OCI-LY7 (cell line): ENCODE measurements at places on chromosomes 6 and 20. TPM values are rescaled to one million over a fixed set of nuclear protein-coding genes. Genes with fewer than 3 reads are reported as not detected.

GRCh38 chr20:44576297-44576696 is 6.1 kb upstream of the PKIG start:
- peak; percentile 79 for DNase-seq

GRCh38 chr6:52560462-52560861 is 16.4 kb downstream of the TRAM2 start:
- DNase-seq = no peak

DNA sequence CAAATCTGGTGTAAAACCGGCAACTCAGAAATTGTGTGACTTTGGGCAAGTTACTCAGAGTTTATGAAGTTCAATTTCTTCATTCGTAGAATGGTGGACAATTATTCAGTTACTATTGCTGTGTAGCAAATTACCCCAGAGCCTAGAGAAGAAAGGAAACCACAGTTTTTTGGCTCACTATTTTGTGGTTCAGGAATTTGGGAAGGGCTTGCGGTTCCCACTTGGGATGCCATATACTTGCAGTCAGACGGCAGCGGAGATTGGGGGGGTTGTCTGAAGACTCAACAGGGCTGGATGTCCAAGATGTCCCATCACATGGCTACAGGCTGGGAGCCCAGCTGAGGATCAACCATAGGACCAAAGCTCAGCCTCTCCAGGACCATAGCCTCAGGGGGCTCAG is 108.1 kb downstream of the PCSK2 start:
- no peak for DNase-seq

GRCh38 chr6:150894935-150895552 is 29.5 kb downstream of the MTHFD1L start:
- DNase-seq = no peak

GRCh38 chr6:110295451-110296165 is 62.5 kb downstream of the METTL24 start:
- no peak for DNase-seq

DNA sequence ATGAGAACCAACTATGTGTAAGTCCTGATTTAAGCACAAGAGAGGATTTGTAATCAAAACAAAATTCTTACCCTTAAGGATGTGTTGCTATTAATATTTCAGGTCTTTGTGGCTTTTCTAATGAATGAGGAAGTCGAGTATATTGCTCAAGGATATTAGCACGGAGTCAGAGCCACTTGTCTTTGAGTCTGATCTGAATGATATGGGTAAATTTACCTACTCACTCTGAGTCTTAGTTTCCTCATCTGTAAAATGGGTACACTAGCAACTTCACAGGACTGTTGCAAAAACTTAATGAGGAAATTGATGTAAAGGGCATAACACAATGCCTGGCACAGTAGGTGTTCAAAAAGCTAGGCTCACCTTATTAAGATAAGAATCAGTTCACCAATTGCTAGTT is 30.0 kb upstream of the QKI start:
- no peak for DNase-seq

- DNase-seq = peak; percentile 59
Observed at GRCh38 chr20:58389324-58389967, 417 bp downstream of the VAPB start.

- no peak for DNase-seq
Observed at GRCh38 chr6:111804627-111805235, 68.5 kb downstream of the FYN start.

GRCh38 chr6:2687456-2687855 is 63.3 kb downstream of the MYLK4 start:
- DNase-seq = no peak

GRCh38 chr20:3447321-3447720 is 23.5 kb upstream of the ATRN start:
- no peak for DNase-seq

- no peak for DNase-seq
Observed at GRCh38 chr20:48711696-48712464, 115.9 kb downstream of the PREX1 start.

DNA sequence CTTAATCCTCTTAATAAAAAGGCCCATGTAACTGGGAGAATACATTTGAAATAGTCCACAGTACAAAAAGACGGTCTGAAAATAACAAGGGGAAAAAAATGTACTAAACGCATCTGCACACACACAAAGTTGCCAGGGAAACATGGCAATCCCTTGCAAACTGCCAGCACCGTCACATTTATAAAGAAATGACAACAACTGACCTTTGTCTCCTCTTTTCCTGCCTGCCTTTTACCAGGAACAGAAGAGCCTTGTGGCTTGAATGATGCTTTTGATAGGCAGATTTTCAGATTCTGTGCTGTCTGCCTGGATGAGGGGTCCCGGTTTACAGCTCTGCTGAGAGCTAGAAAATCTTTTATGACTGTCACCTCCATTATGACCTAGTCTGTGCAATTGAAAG is 308.6 kb upstream of the ZFP64 start:
- no peak for DNase-seq

DNA sequence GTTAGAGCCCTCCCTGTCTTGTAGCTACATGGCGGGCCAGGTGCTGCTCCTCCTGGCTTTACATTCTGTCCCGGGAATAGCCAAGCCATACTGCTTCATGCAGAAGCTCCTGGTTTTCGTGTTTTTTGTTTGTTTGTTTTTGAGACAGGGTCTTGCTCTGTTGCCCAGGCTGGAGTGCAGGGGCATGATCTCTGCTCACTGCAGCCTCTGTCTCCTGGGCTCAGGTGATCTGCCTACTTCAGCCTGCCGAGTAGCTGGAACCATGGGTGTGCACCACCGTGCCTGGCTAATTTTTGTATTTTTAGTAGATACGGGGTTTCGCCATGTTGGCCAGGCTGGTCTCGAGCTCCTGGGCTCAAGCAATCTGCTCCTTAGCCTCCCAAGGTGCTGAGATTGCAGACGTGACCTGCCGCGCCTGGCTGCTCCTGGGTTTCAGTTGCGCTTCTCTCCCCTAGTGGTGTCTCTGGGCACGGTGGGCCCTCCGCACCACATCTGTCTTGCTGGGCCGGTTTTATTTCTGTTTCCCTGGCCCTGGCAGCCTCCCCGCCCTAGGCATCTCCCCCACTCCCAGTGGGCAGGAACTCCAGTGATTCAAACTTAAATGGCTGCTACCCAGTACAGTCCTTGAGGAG is 12.9 kb downstream of the CDYL start:
- DNase-seq = peak; percentile 79

GRCh38 chr6:46025573-46025972 is 9.9 kb upstream of the CLIC5 start:
- no peak for DNase-seq

DNA sequence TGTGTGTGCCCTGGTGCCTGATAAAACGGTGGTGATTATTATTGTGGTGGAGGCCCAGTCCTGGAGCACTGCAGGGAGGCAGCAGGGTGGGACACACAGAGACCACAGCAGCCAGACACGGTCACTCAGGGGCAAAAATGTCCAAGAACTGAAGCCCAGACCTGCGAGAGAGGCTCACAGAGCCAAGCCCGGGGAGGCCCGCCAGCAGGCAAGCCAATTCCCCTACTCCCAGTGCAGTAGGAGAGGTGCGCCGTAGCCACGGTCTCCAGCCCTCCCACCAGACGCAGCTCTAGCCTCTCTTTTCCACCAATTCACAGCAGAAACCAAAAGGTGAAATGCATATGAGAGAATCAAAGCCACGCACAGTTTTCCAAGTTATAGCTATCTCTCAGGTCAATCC is 179.4 kb upstream of the TAB2 start:
- no peak for DNase-seq

GRCh38 chr6:53646606-53647005 is 18.9 kb downstream of the KLHL31 start:
- no peak for DNase-seq

GRCh38 chr6:37175332-37176267 is 5.6 kb downstream of the PIM1 start:
- no peak for DNase-seq

DNA sequence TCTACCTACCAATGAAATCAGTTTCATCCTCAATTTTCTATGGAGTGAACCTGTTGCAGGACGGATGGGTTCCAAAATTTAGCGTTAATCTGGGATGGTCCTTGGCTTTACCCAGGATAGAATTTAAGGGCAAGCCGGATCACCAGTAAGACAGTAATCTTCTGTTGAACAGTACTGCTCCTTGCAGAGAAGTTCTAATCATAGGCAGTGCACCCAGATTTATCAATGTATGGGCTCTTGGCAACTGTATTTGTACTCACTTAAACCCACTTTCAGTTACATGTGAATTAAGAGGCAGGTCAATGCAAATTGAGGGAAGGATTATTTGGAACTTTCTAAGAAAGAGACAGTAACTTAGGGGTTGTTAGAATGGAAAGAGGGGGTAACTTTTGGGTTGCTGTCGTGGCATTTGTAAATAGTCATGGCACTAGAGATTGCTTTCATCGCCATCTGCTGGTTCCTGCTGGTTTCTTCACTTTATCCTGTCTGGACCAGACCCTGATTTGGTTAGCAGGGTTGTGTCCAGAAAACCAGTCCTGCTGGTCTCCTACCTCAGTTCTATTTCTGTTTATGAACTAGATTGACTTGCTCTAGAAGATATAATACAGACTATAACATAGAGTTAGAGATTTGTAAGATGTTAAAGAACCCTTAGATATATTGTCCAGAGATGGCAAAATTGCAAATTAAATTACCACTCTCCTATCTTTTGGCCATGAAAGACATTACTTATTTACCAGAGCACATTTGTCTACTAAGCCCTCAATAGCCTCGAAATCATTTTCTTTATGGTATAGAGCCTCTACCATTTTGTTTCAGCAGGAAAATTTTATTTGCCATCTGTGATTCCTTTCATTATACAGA is 646.3 kb downstream of the UTRN start:
- peak; percentile 14 for DNase-seq

DNA sequence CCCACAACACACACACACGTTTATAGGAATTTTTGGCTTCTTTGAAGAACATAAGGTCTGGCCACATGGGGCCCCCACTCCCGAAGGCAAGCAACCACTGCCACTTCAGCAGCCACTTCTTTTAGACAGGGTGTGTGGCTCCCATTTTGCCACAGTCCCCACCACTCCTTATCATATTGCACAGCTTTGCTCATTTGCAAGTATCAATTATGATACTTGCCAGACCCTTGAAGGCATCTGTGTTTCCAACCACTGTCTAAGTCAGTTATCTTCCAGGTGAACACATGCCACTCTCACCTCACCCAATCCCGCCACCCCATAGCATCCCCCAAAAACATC is 73.1 kb downstream of the NOL4L start:
- DNase-seq = no peak

- no peak for DNase-seq
Observed at GRCh38 chr20:53568351-53568750, 25.3 kb downstream of the ZNF217 start.

- DNase-seq = no peak
Observed at GRCh38 chr6:3340894-3341293, 82.1 kb downstream of the PSMG4 start.

GRCh38 chr6:163671355-163671754 is 256.8 kb downstream of the QKI start:
- DNase-seq = no peak

DNA sequence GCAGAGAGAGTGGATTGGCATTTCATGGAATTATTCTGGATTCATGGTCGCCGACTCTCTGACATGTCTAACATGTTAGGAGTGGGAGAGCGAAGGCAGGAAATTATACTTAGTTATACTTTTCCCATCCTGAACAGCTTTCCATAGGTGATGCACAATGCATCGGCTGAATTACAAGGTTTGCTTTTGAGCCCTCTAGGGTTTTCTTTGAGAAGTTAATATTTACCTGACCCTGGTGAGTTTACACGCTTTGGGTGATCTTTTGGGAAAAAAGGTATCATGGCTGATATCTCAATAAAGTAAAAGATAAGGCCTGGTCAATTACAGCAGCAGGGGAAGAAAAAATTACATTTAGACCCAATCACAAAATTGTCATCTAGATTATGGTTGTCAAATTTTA is 14.0 kb upstream of the NKX2-2 start:
- DNase-seq = no peak

DNA sequence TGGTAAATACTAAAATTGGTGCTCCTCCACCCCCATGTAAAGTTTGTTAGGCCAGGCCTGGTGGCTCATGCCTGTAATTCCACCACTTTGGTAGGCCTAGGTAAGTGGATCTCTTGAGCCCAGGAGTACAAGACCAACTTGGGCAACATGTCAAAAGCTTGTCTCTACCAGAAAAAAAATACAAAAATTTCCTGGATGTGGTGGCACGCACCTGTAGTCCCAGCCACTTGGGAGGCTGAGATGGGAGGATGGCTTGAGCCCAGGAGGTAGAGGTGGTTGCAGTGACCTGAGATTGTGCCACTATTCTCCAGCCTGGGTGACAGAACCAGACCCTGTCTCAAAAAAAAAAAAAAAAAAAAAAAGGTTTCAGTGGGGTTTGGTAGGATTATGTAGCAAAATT is 41.7 kb downstream of the ITCH start:
- DNase-seq = no peak

DNA sequence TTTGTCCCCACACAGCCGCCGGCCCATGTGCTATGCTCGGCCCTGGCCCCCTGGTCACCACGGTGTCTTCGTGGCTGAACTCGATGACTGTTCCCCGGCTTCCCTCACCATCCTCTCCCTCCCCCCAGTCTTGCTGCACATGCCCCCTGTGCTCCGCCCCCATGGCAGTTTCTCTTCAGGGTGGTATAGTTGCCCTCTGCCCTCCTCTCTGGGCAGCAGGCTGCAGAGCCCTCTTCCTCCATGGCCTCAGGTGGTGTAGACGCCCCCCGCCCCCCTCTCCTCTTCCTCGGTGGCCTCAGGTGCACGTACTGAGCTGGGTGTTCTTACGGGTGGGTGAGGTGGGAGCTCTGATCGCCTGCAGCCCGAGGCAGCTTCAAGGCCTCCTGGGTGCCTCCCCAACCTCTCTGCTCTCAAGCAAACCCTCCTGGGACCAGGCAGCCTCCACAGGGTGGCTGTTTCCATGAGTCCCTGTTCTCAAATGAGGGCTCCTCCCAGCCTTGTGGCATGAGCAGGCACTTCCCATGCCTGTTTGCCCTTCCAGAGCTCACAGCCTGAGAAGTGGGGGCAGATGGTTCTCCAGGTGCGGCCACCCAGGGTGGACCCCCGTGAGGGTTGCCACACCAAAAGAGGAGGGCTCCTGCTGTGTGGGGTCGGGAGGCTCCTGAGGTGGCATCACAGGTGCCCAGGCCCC is 24.8 kb downstream of the COL20A1 start:
- DNase-seq = no peak

- DNase-seq = no peak
Observed at GRCh38 chr6:29981211-29981812, 39.0 kb downstream of the HLA-A start.

DNA sequence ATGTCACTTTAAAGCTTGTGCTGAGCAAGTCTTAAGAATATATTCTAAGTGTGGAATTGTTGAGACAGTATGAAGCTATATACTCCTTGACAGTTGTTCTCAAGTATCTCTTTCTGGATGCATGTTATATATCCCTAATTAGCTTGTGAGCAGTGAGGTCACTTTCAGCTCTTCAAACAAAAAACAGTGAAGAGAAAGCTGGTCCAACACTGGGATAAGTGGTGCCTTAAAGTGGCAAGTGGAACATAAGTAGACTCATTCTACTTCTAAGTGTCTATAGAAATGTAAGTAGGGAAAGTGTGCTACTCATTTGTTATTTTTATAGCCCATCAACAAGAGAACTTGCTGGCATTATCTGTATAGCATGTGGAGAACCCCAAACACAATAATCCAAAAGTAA is 133.1 kb upstream of the BACH2 start:
- DNase-seq = peak; percentile 46

Gene SGK2
- total RNA-seq = 0.48 and 0.87 TPM in 2 replicates

Gene TTBK1
- 1.5 and 1.7 TPM in 2 replicates for total RNA-seq

Gene PBOV1
- total RNA-seq = not detected in 2 replicates

Gene EYS
- not detected in 2 replicates for total RNA-seq

Gene CDSN
- total RNA-seq = not detected in 2 replicates

Gene RAET1G
- not detected in 2 replicates for total RNA-seq

Gene PRKN
- 0.85 and 1.3 TPM in 2 replicates for total RNA-seq

Gene TRDN
- total RNA-seq = not detected in 2 replicates

Gene LTA
- total RNA-seq = 4.1 and 4.3 TPM in 2 replicates

Gene PRL
- not detected in 2 replicates for total RNA-seq

Gene GABRR1
- not detected in 2 replicates for total RNA-seq

Gene RAET1L
- total RNA-seq = not detected in 2 replicates
